ENCODE measurements at places on chromosomes 11 and 22.

DNA sequence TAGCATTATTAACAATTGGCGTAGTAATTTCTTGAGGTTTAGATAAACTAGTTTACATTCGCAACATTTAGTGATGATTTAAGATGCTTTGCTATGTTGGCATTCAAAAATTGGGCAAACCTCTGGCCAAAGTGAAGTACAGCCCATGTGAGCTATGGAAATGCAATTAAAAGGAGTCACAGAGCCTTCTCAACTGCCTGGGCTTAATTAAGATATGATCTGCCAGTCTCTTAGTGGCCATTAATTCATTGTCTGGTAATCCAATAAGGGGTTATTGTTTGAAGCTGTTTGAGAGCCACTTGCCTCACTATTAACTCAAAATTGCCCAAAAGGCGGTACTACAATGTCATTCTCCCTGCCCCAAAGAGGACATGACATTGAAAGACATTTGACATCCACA lies 608.9 kb downstream of the NTM start:
- DNase-seq, result no peak

DNA sequence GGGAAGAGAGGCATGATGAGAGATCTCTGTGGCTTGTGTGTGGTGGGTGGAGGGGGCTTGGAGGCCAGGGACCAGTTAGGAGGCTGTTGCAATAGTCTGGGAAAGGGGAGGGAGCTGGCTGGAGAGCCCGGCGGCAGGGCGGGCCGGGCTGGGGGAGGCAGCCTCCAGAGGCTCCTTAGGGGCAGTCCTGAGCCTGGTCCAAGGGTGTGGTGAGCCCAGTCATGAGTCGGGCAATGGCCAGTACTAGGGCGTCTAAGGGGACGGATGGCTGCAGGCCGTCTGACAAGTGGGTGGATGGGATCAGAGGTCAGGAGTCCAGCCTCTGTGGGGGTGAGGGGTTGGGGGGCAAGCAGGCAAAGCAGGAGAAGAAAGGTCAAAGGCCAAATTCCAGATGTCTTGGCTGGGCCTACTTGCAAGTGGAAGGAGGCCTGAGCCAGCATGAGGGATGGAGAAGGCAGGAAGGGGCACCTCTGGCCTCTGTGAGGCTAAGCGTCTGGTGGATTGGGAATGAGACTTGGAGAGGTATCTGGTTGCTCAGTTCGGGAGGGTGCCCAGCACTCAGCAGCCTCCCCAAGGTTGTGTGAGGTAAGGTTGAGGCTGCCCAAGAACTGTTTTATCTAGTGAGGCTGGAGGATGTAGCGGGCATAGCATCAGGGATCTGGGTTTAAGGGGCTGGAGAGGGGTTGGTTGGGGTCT lies 6.0 kb upstream of the CD248 start:
- DNase-seq, result no peak

GRCh38 chr22:36022162-36022561 lies 6.5 kb downstream of the RBFOX2 start:
- DNase-seq, result no peak

DNA sequence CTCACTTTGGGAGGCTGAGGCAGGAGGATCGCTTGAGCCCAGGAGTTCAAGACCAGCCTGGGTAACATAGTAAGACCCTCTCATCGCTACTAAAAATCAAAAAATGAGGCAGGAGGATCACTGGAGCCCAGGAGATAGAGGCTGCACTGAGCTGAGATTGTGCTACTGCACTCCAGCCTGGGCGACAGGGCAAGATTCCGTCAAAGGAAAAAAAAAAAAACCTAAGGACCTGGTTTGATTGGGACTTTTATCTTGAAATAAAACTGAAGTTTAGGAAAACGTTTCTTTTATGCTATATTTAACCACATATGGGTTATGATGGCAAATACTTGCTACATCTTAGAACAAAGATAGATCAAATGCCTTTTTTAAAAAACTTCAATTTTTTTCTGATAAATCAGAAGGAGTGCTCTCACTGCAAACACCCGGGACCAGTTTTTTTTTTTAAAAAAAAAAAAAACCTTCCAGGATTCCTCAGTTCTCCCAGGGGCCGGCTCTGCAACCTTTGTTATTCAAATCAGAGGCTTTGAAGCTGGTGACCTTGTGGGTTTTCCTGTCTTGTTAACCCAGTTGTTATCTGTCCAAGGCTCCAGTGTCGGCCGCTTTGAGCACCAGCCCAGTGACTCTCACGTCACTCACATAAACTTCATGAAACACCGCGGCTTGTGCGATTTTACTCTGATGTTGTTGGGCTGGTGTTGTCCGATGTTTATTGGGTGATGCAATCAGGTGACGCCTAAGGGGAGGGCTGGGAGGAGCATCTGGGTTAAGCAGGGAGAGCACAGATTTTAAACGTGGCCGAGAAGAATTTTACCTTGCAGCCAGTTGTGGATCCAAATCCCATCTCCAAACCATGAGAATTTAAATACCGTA lies 24.7 kb upstream of the SLC22A12 start:
- DNase-seq, result peak; percentile 65

GRCh38 chr11:35947437-35947836 lies 3.6 kb downstream of the LDLRAD3 start:
- DNase-seq, result no peak

DNA sequence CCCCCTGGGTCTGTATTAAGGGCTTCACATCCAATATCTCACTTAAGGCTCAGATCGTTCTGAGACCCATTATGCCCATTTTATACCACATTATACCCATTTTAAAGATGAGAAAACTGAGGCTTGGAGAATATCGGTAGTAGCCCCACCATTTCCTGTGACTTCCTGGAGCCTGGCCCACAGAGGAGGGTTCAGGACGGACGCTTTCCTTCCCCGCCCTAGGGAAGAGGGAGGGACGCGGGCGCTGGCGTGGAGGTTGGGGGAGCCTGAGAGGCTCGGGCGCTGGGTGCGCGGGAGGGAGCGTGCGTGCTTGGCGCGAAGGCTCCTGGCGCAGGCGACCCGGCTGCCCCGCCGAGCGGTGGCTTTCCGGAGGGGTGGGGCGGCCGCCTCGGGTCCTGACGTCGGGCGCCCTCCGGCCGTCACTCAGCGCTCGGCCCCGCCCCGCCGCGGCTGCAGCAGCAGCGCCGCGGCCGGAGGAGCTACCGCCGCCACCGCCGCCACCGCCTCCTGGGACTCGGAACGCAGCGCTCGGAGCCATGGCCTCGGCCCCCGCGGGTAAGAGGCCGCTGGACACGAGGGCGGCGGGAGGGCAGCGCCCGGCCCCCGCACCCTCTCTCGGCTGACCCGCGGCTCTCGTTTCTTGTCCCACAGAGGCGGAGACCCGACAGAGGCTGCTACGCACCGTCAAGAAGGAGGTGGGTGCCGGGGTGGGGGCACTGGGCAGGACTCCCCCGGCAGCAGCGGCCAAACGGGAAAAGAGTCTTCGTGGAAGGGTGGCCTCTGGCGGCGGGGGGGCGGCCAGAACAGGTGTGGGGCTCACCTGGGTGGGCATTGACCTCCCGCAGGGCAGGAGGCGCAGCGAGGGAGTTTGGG lies at the start of gene SGSM1:
Gene SGSM1 (plus strand): TSS at position 422 of the 873 bp plus-strand sequence. CDS start 115 bp downstream, at position 537.
- DNase-seq, result peak; percentile 86

DNA sequence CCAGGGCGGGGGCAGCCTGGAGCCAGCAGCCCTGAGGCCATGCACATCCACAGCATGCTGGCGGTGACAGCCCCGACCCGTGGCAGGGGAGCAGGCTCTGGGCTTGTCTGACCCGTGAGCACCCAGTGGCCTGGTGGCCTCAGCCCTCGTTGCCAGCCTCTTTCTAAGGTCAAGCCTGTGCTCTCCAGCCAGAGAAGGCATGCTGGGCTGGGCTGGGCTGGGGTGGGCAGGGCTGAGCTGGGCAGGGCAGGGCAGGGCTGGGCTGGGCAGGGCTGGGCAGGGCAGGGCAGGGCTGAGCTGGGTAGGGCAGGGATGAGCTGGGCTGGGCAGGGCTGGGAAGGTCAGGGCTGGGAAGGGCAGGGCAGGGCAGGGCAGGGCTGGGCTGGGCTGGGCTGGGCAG lies 10.6 kb downstream of the H19 start:
- DNase-seq, result no peak

- no peak for DNase-seq
Measured at GRCh38 chr11:129319201-129319600, 56.4 kb upstream of the BARX2 start.

DNA sequence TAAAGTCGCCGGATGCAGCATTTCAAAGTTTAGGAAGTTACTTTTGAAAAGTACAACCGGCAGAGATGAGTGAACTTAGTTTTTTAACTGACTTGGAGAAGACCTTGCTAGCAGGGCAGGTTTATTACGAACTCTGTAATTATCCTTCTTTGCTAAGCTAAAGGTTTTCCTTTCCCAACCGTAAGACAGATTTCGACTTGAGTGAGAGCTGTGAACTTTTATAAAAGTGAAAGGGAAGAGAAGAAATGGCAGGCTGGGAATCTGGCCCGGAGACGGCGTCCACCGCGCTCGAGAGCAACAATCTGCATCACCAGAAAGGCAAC lies 659 bp upstream of the TEAD1 start:
- no peak for DNase-seq

- DNase-seq, result no peak
Measured at GRCh38 chr11:119450590-119451326, 27.8 kb upstream of the THY1 start.

DNA sequence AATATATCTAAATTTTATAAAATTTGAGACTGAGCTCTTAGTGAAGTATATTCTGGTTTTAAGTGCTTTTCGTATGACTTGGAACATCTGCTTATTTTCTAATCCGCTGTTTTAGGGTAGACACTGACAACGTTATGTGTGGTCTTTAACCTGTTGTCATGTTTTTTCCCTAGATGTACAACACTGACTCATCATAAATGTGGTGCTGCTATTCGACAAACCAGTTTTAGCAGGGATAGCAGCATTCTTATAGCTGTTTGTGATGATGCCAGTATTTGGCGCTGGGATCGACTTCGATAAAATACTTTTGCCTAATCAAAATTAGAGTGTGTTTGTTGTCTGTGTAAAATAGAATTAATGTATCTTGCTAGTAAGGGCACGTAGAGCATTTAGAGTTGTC lies 23.8 kb upstream of the HIKESHI start:
- no peak for DNase-seq

GRCh38 chr11:65720211-65720934 lies at the start of gene RNASEH2C:
TSS of gene RNASEH2C (minus strand) at chr11:65720798. CDS start at chr11:65720758, 40 bp downstream.
- peak; percentile 86 for DNase-seq

- no peak for DNase-seq
Measured at GRCh38 chr22:19891317-19892256, 36.9 kb upstream of the GNB1L start.

- DNase-seq, result no peak
Measured at GRCh38 chr11:35376613-35377012, 42.7 kb downstream of the SLC1A2 start.

GRCh38 chr11:67584881-67585873 lies 1.6 kb downstream of the GSTP1 start:
- no peak for DNase-seq

- no peak for DNase-seq
Measured at GRCh38 chr11:11070976-11071375, 213.1 kb upstream of the ZBED5 start.

DNA sequence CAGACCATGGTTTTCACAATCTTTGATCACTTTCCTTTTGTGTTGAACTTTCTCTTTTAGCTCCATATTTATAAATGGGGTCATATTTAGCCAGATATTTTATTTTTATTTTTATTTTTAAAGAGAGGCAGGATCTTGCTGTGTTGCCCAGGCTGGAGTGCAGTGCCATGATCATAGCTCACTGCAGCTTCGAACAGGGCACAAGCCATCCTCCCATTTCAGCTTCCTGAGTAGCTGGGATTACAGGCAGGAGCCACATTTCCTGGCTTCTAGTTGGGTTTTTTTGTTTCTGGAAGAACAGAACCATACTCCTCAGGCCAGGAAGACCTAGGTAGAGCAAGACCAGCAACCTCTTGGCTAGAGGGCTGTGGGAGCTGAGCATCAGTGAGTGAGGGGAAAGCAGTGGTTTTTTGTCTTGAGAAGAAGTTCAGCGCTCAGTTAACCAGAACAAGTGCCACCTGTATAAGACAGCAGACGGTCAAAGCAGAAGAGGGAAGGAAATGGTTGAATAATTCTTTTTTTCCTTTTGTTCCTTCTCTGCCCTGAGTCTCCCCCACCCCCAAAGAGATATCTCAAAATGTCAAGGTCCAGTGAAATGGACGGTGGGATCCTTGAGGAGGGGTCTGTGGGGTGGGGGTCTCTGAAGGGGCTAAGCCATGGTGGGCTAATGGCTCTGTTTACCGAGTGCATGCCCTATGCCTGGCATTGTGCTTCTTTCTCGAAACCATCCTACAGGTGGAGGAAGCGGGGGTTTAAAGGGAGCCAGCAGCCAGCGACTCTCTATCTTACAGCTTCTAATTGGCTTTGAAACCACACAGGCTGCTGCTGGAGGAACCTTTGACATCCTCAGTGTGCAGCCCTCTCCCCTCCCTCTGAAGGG lies 63.0 kb downstream of the PTPRJ start:
- DNase-seq, result no peak
